Kidney tubule cell (primary cell): ENCODE measurements at places on chromosomes 13 and 19.

DNA sequence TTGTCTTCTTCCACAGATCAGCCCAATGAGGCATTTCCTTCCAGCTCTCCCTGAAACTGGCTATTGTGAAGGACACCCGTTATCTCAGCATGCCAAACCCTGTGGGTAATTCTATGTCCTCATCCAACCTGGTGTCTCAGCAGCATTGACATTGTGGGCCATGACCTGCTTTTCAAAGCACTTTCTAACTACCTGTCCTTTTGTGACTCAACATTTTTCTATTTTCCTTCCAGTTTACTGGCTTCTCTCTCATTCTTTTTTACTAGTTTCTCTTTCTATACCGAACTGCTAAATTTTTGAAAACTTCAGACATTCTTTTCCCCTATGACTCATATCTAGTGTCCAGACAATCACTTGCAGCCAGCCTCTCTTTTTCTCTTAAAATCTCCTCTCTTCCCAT lies 136.4 kb upstream of the HTR2A start:
- peak; percentile 85 for DNase-seq

- DNase-seq = no peak
Measured at GRCh38 chr13:84446972-84447639, 564.8 kb upstream of the SLITRK1 start.

DNA sequence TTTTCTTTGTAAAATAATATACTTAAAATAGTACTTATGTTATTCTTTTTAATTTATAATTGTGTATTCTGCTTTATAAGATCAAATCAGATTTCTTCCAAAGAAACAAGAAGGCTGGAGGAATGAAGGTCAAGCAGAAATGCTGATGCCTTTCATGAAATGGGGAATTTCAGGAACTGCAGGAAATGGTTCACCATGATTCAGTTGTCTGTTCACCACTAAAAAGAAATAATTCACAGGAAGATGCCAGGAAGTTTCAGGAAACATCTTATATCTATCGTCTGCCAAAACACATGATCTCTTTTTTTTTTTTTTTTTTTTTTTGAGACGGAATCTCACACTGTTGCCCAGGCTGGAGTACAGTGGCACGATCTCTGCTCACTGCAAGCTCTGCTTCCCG lies 15.7 kb upstream of the SCEL start:
- peak; percentile 82 for DNase-seq

DNA sequence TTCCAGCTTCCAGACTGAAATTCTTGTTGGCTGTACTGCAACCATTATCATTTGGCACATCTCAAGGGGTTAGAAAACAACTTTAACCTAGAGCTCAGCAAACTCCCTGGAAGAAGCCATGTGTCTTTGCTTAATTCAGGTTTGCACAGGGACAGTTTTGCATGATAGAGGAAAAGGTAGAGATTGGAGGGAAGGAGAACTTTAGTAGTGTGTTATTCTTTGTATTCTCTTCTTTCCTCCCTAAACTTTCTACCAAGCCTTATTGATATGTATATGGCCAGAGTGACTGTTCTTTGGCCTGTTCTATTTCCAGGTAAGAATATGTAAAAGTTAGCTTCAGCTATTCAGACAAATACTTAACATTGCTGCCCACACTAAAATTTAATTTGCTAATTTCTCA lies 53.1 kb downstream of the UGGT2 start:
- no peak for DNase-seq

DNA sequence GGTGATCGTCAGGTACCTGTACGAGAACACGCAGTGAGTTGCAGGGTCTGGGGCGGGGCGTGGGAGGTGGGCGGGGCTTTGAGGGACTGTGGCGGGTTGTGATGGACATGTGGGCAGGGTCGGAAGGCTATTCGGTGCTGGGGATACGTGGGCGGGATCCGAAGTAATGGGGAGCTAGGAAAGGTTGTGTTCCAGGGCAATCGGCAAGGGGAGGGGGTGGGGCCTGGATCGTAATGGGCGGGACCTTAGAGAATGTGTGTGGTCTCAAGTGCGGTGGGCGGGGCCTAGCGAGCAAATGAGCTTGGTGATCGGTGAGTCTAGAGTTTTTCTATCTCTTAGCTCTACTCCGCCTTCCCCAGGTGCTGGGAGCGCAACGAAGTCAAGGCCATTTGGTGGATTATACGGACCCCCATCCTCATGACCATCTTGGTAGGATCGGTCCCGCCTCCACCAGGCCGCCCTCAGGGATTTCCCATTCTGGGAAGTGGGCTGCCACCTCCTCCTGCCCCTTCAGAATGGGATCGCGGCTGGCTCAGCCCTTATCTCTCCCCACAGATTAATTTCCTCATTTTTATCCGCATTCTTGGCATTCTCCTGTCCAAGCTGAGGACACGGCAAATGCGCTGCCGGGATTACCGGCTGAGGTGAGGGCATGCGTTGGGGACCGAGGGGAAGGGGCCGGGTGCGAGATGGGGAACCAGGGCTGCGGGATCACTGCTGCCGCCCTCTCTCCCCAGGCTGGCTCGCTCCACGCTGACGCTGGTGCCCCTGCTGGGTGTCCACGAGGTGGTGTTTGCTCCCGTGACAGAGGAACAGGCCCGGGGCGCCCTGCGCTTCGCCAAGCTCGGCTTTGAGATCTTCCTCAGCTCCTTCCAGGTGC lies 9.6 kb downstream of the GIPR start:
- DNase-seq = peak; percentile 94

DNA sequence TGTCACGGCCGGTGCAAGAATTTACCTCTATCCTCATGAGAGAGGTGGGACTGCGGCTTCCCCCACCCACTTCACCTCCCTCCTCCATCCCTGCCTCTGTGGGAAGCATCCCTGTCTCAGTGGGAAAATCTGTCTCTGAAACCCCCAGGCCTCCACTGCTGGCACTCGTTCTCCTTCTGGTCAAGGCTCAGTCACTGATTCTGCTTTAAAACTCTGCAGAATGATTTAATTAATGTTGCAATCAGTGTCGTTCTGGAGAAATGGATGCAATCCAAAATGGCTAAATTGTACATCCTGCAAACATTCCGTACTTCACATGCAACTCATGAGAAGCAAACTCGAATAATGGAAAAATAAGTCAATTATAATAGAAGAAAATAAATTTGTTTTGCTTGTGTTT lies 5.6 kb downstream of the RASL11A start:
- no peak for DNase-seq

GRCh38 chr13:113884821-113885220 lies 20.9 kb upstream of the GAS6 start:
- DNase-seq = no peak

DNA sequence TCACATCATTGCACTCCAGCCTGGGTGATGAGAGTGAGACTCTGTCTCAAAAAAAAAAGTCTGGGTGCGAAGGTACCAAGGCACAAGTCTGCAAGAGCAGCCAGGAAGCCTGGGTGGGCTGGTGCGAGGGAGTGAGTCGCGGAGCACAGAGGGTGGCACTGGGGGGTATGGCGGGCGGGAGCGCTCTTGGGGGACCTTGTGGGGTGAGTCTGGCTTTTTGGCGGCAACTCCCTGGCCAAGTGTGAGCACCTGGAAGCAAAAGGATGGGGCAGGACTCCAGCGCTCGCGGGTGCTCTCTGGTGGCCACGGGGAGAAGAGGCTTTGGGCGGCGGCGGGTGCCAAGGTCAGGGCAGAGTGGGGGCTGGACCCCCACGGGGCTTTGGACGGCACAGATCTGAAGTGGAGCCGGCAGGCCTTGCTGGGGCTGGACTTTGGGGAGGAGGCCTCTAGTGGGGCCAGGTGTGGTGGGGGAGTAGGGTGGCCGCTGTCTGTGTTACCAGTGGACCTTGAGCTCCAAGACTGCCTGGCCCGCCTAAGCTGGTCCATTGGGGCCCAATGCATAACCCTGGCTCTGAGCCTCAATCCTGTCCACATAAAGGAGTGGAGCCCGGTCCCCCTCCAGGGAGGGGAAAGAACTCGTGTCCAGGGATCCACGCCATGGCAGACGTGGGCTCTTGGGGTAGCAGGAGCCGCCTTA lies 1.6 kb downstream of the P2RY11 start:
- DNase-seq = peak; percentile 59

DNA sequence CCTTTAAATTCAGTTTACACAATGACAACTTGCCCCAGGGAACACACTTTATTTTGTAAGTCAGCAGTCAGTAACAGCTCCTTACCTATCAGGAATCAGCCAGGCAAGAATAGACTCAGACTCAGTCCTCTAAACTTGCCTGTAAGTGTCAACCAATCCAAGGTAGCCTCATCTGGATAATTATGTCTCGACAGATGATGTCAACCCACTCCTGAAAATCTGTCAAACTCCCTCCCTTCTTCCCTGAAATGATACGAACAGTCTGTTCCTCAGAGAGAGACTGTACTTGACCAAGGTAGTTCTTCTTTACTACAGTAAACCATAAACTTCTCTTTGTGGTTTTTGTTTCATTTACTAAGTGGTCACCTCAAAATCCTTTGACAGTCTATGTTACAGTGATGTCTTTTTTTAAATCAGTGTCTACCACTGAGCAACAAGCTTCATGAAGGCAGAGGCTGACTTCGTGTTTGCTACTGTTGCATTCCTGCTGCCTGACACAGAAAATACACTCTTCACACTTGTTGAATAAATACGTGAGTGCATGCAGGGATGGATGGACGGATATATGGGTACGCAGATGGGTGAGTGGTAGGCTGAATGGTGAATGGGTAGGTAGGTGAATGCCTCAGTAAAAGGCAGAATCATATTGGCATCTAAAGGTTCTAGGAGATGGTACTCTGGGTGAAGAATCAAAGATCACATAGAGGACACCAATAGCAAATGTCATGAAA lies 17.5 kb upstream of the FREM2 start:
- no peak for DNase-seq

DNA sequence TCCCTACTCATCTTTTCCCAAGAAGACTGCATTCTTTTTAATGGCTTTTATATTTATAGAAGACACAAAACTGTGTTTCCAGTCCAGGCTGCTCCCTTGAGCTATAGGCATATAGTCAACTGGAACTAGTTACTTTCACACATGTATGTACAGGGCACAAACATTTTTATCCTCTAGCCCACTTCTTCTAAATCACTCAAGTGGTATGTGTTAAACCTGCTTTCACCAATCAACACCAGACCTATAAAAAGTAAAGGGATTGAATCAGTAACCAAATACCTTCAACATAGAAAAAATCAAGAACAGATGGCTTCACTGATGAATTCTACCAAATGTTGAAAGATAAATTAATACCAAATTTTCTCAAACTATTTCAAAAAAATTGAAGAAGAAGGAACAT lies 584.2 kb upstream of the SLITRK1 start:
- DNase-seq = no peak

DNA sequence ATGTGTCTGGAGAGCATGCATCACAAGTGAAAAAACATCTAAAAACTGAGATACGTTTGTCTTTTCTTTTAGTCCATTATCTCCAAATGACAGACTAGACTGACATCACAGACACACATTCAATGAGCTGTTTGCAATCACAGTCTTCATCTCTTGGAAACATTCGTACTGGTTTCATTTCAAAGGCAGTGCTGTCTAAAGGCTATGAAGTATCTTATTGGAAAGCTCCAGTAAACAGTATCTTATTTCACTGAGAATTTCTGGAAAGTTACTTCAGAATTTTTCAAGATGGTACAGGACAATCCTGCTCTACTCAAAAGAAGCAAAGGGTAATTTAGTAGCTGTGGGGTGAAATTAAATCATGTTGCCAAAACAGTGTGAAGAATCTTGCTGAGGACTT lies 53.5 kb upstream of the TNFRSF19 start:
- DNase-seq = no peak

DNA sequence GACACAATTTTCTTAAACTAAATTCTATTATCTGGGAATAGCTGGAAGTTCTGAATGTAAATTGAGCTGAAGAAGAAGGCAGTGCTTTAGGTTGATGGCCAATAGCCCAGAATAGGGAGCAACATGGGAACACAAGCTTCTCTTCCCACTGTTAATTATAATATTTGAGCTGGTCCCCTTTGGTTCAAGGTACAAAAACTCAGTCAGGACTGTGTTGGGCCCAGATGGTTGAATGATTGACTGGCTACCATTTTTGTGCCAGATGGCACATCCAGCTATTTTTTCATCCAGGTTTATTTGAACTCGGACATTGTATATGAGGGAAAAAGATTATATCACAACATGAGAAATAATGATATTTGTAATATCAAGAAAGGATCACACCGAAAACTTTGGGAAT lies 458.9 kb downstream of the SLITRK1 start:
- no peak for DNase-seq

- no peak for DNase-seq
Measured at GRCh38 chr13:28012896-28013295, 24.4 kb upstream of the URAD start.

DNA sequence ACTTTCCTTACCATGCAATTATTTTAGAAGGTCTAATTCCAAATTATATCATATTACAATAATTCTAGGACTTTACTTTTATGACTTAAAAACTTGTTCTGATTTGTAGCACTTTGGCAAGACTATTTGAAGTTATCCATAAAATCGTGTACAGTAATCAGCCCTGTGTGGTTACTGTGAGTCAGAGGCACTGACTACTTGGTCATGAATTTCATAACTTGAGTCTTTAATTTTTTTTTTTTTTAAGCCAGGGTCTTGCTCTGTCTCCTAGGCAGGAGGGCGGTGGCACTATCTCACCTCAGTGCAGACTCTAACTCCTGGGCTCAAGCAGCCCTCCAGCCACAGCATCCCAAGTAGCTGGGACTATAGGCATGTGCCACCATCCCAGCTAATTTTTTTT lies 1319.2 kb upstream of the SLC10A2 start:
- peak; percentile 74 for DNase-seq

- no peak for DNase-seq
Measured at GRCh38 chr13:103844471-103844870, 778.3 kb upstream of the SLC10A2 start.

DNA sequence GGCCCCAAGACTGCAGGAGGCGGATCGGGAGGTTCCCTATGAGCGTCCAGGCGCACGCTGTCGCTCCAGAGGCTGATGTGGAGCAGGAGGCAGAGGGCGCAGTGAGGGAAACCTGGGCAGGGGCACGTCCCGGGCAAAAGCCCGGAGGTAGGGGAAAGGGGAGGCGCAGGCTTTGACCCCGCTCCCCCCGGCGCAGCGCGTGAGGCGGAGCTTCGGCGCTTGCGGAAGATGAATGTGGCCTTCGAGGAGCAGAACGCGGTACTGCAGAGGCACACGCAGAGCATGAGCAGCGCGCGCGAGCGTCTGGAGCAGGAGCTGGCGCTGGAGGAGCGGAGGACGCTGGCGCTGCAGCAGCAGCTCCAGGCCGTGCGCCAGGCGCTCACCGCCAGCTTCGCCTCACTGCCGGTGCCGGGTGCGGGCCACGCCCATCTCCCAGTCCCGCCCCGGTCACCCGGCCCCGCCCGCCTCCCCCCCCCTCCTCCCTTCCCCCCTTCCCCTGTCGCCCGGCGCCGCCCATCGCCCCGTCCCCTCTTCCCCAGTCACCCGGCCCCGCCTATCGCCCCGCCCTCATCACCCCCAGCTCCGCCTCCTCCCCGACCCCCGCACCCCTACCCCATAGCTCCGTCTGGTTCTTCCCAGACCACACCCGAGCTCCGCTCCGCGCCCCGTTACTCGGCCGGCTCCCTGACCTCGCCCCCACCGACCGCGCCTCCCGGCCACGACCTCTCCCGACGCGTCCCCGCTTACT lies 4.1 kb downstream of the HMG20B start:
- DNase-seq = no peak

GRCh38 chr13:97743938-97744337 lies 209.5 kb upstream of the IPO5 start:
- no peak for DNase-seq
